ENCODE measurements at places on chromosomes 13 and 19. TPM values are rescaled to one million over a fixed set of nuclear protein-coding genes. Genes with fewer than 3 reads are reported as not detected.

GRCh38 chr19:39263912-39264305 lies 4.3 kb upstream of the IFNL2 start:
- no peak for ATAC-seq

DNA sequence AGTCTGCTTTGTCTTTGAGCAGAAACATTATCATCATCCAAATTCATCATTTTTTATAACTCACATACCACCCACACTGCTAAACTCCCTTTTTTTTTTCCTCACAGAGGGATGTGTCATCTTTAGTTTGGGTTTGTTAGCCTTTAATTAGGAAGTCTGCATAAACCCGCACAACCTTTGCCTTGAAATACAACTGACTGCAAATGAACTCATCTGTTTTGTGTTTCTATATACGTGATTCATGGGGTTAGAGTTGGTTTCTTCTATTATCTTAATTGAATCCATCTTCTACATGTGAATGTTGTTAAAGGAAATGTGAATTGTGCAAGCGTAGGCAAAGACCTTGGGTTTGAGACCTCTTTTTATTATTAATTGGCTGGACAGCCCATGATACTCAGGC lies 102.7 kb downstream of the SLAIN1 start:
- no peak for ATAC-seq

The CAMSAP3 gene
- not detected for total RNA-seq

The OLFM4 gene
- not detected for total RNA-seq

DNA sequence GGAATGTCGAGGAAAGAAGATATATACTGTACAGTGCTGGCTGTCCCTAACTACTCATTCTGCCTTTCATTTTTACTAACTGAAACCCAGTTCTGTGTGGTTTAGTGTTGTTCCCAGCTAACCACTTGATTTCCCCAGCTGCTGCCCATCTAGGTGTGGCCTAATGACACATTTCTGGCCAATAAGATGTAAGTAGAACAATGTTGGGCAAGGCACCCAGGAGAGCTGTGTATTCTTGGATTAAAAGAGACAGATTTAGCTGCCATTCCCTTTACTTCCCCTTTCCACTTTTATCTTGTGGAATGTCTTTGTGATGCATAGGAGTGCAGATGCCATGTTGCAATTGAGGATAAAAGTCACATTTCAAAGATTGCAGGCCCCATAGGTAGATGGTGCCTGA lies 28.3 kb upstream of the PCDH9 start:
- ATAC-seq = no peak

The LRP3 gene
- total RNA-seq = 66.7 TPM

DNA sequence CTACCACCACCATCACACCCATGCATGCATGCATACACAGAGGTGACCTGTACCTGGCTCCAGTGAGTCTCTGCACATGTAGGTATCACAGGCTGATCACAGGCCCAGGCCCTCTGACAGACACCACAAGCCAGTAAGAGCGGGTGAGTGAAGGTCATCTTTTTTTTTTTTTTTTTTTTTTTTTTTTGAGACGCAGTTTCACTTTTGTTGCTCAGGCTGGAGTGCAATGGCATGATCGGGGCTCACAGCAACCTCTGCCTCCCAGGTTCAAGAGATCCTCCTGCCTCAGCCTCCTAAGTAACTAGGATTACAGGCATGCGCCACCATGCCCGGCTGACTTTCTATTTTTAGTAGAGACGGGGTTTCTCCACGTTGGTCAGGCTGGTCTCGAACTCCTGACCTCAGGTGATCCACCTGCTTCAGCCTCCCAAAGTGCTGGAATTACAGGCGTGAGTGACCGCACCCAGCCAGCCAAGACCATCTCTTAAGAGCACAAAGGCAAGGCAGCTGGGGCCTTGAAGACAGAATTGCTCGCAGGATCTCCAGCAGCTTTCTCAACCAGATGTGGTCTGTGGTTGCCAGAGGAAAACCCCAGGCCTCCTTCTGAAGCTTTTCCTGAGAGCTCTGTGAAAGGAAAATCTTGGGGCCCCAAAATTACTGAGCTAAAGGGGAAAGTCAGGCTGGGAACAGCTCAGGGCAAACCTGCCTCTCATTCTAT lies 3.2 kb upstream of the NKG7 start:
- ATAC-seq = no peak

The ZNF317 gene
- 23.6 TPM for total RNA-seq

DNA sequence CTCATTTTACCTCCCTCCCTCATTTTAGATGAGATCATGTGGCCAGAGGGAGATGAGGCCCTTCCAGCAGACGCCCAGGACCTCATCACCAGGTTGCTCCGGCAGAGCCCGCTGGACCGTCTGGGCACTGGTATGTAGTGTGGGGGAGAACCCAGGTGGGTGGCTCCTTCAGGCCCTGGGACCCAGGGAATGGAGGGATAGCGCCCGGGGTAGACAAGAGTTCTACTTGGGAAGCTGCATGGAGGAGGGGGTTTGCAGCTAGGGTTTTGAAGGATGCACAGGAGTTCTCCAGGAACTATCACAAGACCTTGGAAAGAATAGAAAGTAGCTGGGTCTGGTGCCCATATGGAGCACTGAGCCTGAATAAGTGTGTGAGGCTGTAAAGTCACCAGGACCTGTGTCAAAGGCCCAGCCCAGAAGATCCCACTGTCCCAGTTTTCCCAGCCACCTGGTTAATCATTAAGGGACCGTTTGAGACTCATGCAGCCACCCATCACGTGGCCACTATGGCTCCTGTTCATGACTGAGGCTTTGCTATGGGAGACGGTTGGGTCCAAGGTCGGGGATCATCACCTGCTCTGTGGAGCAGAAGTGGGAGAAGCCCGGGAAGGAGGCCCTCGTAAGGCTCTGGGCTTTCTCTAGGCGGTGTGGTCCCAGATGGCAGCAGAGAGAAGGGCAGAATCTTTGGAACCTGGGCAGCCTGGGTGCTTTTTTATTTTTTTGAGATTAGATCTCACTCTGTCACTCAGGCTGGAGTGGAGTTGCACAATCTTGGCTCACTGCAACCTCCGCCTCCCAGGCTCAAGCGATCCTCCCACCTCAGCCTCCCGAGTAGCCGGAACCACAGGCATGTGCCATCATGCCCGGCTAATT lies 17.0 kb upstream of the PIK3R2 start:
- no peak for ATAC-seq

GRCh38 chr13:98188544-98189166 lies 11.6 kb upstream of the RNF113B start:
- ATAC-seq = peak; percentile 28

GRCh38 chr19:609004-609346 lies 19.3 kb downstream of the HCN2 start:
- no peak for ATAC-seq

Data from gastroesophageal sphincter (tissue), 4 donors.